ENCODE measurements at places on chromosomes 11 and 22.
A peak's percentile ranks its signal among the peaks of the same experiment; 100 is the strongest.

DNA sequence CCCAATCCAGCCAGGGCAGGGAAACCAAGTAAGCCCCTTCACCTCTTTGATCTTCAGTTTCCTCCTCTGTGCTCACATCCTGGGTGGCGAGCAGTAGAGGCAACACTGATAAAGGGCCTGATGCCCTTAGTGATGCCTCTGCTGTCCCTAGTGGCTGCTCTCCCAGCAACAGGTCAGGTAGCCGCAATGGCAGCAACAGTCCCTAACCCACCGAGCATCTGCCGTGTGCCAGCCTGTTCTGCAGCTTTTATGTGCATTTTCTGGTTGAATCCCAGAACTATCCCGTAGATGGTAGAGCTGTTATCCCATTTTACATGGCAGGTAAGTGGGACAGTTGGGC is 5.2 kb downstream of the SCYL1 start:
- no peak for DNase-seq

- DNase-seq = no peak
These were observed 85.2 kb upstream of the IGLL5 start for GRCh38 chr22:22802339-22802970.

- no peak for DNase-seq
These were observed 86.0 kb downstream of the MAML2 start for GRCh38 chr11:96257036-96257435.

GRCh38 chr11:71244116-71244810 is 8.1 kb downstream of the SHANK2 start:
- no peak for DNase-seq

DNA sequence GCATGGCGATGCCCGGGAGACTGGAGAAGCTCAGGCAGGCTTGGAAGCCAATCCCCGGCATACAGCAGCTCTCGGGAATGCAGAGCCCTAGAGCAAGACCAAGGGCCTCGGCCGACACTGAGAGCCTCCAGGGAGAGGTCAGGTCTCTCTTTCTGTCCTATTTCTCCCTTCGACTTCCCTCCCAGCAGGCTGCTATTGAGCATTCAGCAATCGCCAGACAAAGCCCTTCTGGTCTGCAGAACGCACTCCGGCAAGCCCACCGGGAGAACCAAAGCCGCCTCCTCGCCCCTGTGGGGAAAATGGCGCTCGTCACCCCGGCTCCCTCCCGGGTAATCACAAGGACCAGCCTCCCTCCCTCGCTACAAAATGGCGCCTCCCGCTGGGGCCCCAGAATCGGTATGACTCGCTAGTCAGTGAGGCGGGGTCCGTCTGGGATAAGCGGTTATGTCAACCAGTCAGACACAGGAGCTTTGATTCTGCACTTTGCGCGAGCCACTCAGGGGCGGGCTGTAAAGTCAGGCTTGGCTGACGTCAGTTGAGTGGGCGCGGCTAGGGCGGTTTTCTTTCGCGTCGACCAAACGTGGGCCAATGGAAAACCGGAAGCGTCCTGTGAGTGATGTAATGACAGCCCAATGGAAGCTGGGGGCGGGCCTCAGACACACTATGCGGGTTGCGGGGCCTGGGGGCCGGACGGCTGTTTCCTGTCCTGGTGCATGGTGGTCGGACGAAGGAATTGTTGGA is at the start of gene ZNF143:
ZNF143 (plus strand) TSS at position 691 of the 741 bp plus-strand sequence. CDS start 10,297 bp downstream, outside the sequence.
- peak; percentile 99 for DNase-seq

- DNase-seq = no peak
These were observed 11.2 kb downstream of the MLC1 start for GRCh38 chr22:50074056-50074455.

DNA sequence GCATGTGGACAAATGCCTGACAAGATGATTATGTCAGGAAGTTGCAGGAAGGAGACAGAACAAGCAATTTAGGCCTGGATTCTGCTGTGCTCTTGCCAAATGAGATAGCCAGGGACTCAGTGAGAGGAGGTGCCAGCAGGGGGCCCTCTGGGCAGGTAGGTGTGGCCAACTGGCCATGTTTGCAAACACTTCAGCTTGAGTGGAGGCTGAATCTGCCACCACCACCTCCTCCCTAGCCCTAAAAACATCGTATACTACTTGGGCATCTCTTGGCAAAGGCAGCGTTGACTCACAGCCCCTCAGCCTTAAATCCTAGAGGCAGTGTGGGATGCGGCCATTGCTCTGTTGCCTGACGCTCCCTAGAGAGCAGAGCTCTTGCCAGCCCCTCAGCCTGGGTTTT is 95.1 kb upstream of the PLET1 start:
- peak; percentile 32 for DNase-seq

GRCh38 chr11:133153031-133153430 is 379.3 kb downstream of the OPCML start:
- DNase-seq = no peak

DNA sequence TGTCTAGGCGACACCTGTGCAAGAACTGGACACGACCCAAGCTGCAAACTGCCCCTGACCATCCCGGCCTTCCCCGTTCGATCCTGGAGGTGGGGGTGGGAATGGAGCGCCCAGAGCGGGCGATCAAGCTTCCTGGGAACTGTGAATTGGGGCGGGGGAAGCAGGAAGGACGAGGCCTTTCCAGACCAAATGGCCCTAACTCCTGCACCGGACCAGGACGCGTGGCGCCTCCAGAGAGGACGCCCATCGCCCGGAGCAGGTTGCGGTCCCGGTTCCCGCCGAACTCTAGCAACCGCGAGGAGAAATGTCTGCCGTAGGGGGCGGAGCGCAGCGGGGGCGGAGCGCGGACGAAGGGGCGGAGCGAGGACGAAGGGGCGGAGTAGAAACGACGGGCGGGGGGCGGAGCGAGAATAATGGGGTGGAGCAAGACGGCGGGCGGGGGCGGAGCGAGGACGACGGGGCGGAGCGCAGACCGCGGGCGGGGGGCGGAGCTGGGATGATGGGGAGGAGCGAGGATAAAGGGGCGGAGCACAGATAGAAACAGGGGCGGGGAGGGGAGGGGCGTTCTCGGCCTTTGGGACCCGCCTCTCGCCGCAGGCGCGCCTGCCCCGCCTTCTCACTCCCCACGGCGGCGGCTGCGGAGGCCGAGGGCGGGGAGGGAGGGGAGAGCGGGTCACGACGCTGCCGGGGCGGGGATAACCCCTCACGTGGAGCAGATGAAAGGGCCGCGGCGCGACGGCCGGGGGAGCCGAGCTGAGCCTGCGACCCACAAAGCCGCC is at the start of gene ZNRF3:
ZNRF3 (plus strand) TSS at position 695 of the 779 bp plus-strand sequence. CDS start 195 bp downstream, outside the sequence.
- DNase-seq = peak; percentile 60

DNA sequence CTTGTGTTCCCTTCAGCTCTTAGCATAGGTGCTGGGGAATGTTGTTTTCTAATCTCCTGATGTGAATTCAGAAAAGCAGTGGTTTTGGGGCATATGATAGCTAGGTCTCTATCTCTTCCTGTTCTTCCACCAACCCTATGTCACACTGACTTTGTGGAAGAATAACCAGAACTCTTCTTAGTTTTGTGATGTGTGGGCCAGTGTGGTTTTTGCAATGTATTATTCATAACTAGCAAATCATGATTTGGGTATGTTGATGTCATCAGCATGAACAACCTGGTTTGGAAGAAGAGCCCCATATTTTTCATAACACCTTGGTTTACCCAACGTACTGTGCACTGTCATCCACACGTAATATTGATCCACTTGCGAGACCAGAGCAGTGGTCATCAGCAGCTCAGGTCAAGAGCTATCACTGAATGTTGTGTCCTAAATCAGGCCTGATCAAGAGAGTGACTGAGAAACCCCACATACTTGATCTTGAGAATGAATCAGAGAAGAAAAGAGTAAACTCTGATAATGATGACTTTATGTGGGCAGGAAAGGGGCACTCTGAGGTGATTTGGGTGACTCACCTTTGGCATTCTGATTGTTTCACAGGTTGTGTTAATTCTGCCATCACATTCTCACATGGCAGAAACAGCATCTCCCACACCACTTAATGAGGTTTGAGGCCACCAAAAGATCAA is 19.4 kb upstream of the MS4A6E start:
- no peak for DNase-seq

GRCh38 chr11:66336234-66337102 is at the start of gene RIN1:
Gene RIN1 (minus strand): TSS chr11:66336434. CDS start chr11:66336402, 32 bp downstream.
- DNase-seq = no peak

DNA sequence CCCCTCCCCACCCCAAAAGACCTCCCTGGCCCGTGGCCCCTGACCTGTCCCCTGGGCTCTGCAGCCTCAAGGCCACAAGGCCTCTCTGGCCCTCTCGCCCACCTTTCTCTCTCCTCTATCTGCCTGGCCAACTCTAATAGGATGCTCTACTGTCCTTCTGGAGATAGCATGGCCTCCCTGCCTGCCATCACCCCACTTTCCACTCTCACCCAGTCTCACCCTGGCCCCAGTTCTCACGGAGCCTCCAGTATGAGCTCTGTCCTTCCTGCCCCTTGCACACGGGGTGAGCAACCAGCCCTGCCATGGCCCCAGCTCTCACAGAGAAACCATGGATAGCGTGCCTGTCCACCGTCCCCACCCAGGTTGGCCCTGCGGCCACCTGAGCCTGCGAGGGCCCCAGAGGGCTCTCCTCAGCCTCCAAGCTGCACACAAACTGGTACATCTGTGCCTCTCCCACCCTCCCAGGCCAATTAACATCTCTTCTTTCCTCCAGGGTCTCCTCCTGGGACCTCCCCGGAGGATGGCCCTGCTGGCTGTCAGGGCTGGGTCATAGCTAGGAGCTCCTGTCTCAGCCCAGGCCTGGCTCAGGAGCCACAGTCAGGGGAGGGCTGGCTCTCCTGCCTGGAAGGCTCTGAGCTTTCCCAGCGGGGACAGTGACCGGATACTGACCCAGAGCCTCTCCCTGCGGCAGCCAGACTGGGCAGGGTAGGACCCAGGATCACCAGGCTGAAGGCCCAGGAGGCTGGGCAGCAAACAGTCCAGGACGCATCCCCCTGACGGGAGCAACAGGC is 22.3 kb downstream of the RTN4R start:
- DNase-seq = no peak

DNA sequence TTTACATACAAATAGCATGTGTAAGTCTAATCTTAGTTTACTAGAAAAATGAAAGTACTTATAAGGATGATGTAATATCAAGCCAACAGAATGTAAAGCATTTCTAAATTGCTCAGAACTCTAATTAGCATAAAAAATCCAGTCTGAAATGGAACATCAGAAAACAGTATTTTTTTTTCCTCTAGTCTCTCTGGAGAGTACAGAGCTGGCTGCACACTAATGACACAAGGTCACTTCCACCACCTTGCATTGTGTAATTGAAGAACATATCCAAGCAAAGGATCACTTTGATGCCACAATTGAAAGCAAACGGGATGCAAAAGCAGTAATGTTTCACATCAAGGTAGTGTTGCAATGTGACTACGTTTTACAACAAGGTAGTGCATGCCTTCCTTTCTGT is 548.0 kb upstream of the LUZP2 start:
- no peak for DNase-seq

GRCh38 chr22:37491559-37492427 is 5.6 kb upstream of the MFNG start:
- DNase-seq = no peak

DNA sequence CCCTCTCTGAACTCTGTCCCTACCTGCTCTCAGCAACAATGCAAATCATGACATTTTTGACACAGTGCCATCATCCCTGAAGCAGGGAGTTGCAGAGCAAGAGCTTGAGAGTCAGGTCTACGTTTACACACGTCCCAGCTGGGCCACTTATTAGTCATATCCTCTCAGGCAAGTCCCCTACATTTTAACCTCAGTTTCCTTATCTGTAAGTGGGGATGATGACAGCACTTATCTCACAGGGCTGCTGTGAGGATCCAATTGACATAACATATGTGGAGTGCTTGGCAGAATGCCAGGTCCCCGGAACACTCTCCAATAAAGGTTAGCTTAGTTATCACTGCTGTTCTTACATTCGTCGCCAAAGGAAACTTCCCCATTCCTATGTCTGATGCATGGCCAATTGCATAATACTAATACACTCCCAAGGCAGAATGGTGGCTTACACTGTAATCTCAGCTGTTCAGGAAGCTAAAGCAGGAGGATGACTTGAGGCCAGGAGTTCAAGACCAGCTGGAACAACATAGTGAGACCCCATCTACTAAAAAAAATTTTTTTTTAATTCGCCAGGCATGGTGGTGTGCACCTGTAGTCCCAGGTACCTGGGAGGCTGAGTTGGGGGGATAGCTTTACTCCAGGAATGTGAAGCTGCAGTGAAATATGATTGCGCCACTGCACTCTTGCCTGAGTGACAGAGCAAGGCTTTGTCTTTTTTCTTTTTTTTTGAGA is 16.6 kb downstream of the ASCC2 start:
- DNase-seq = no peak

DNA sequence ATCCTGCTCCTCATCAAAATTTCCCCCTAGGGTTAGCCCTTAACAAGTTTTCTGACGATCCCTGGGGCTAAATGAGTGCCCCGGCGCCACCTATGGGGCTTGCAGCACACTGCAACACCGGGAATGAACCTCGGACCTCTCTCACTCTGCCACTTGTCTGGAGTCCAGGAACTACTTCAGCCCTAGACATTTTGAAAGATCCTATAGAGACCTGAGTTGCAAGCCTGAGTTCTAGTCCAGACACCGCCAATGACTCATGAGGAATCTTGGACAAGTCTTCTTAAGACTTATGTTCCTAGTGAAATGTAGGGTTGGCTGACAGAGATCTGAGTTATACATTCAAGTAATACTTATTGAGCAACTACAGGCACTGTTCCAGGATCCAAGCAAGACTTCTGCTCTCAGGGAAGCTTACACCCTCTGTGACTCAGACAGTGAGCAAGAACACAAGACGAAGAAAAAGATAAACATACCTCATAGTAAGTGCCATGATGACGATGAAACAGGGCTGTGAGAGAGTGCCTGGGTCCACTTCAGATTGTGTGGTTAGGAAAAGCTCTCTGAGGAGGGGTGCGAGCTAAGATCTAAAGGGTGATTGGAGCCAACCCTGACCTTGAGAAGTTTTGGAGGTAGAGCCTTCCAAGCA is 10.2 kb upstream of the STK33 start:
- no peak for DNase-seq

DNA sequence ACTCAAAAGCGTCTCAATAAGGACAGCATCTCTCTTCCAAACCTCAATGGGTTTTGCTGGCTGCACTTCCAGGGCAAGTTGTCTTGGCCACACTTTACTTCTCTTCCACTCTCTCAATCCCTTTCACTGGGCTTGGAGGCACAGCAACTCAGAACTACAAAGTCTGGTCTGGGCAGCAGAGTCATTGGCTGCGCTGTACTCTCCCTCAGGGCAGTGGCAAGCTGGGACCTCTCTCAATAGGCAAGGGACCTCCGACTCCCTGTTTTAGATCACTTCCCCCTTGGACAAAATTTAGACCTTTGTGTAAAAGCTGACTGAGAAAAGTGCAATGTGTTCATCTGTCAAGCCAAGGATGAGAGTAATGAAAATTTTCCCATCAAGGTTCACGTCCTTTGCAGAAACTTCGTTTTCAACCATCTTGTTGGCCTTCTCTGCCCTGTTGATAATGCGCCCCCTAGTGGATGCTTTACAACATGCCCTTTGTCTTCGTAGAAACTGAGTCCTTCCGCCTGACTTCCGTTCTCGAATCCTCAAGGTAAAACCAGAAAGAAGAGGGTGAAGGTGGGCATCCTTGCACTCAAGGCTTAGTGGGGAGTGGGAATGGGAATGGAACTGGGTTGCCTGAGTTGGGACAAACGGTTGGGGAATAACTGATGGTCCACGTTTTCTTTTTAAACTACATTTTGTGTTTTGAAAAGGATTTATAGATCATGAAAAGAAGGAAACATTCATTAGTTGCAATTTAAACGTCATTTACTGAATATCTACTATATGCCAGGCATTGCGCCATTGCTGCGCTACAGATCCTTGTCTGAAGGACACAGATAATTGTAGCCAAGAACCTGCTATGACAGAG is 99.1 kb downstream of the CD44 start:
- DNase-seq = peak; percentile 57

Measured in NCI-H748 treated with DMSO at 0.1 percent for 48 hours (cell line).